Suppressor macrophage treated with lipopolysaccharide for 4 hours (primary cell): ENCODE measurements at places on chromosomes 4 and X.

- DNase-seq = no peak
Measured at GRCh38 chr4:63563288-63564014, 845.8 kb downstream of the TECRL start.

GRCh38 chr4:3054169-3054759 lies 20.1 kb downstream of the HTT-AS start:
- no peak for DNase-seq

GRCh38 chr4:102451266-102451665 lies 49.9 kb upstream of the NFKB1 start:
- DNase-seq = no peak

GRCh38 chr4:9988363-9988749 lies 32.9 kb downstream of the SLC2A9 start:
- DNase-seq = peak; percentile 64

DNA sequence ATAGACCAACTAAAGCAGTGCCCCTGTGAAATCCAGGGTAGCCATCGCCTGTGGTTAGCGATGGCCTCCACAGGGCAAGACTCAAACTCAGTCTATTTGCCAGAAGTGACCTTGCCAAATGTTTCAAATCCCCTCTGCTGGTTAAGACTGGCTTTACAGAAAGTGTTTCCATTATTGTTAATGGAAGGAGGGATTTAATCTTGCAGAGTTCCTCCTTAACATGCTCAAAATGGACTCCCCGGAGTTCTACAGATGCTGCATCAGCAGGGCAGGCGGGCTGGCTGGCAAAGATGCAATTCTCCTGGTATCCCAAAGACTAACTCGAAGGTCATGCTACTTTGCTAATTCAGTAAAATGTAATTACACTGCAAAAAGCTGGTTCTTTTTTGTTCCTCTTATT lies 313.0 kb upstream of the SLC7A11 start:
- DNase-seq = no peak

GRCh38 chrX:78592030-78592429 lies 67.1 kb downstream of the RTL3 start:
- no peak for DNase-seq

DNA sequence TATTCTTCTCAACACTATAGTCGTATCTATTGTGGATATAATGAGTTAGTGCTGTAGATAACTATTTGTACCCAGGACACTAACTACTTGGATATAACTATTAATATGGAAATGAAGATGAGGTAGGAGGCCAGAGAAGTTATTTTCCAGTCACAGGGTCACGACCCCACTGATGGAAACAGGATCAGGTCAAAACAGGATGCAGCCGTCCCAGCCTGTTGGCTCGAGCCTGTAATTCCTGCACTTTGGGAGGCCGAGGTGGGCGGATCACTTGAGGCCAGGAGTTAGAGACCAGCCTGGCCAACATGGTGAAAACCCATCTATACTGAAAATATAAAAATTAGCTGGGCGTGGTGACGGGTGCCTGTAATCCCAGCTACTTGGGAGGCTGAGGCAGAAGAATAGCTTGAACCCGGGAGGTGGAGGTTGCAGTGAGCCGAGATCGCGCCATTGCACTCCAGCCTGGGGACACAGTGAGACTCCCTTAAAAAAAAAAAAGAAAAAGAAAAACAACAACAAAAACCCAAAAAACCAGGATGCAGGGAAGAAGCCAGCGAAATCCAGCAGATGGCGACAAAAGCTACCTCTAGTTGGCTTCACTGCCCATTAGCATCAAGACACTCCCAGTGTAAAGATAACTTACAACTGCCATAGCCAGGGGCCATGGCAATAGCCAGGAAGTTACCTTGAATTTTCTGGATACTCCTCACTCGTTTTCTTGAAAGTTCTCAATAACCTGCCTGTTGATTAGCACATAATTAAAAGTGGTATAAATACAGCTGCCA lies 37.9 kb upstream of the NKAP start:
- peak; percentile 42 for DNase-seq

GRCh38 chr4:89221167-89221867 lies 86.3 kb downstream of the GPRIN3 start:
- DNase-seq = no peak

- no peak for DNase-seq
Measured at GRCh38 chr4:186144946-186145569, 40.6 kb downstream of the FAM149A start.
